ENCODE measurements at places on chromosomes 1 and 21.

GRCh38 chr1:23936481-23937176 lies 23.0 kb upstream of the PNRC2 start:
- no peak for DNase-seq

- no peak for DNase-seq
Observed at GRCh38 chr1:24990779-24991641, 60.9 kb upstream of the RUNX3 start.

DNA sequence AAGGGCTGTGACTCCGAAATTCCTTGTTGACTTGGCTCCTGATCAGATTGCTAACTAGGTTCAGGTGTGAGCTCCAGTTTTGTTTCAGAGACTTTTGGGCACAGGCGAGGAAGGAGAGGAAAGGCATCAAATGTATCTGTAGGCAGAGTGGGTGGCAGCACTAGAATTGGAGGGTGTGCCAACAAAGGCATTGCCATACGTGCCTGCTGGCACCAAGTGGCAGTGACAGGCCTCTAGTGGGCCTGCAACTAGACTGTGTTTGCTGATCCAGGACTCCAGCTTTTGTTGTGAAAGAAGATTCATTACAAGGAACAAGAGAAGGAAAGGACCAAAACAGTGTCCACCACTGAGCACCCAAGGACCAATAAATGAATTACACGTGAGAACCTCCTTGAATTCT lies 79.5 kb downstream of the TM2D1 start:
- no peak for DNase-seq

- no peak for DNase-seq
Observed at GRCh38 chr1:28273216-28273860, 14.0 kb downstream of the SESN2 start.

GRCh38 chr1:79988401-79988800 lies 981.9 kb upstream of the ADGRL4 start:
- no peak for DNase-seq

- DNase-seq = peak; percentile 56
Observed at GRCh38 chr1:158095737-158096335, 84.9 kb upstream of the CD1D start.

DNA sequence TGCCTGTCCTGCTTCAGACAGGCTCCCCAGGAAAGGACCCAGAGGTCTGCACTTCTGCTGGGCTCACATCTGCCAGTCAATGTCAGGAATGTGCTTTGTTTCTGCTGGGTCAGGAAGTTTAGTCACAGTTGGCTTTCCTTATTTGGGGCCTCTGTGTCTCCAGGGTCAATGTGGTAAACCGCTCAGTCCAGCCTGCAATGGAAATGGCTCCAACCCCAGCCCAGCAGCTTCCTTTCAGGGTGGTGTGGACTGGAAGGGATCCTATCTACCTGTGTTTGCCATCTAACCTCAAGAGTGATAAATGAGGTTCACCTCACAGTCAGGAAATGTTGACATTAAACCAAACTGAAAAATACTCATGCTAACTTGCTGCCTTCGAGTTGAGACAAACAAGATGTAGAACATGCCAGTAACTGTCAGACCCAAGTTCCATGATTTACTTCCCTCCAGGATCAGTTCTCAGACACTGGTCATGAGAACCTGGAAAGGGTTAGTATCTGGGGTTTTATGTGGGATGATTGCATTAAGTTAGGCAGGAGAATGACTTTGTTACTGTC lies 20.3 kb downstream of the ENO1 start:
- no peak for DNase-seq

GRCh38 chr1:223271085-223271781 lies 92.7 kb downstream of the SUSD4 start:
- DNase-seq = no peak

DNA sequence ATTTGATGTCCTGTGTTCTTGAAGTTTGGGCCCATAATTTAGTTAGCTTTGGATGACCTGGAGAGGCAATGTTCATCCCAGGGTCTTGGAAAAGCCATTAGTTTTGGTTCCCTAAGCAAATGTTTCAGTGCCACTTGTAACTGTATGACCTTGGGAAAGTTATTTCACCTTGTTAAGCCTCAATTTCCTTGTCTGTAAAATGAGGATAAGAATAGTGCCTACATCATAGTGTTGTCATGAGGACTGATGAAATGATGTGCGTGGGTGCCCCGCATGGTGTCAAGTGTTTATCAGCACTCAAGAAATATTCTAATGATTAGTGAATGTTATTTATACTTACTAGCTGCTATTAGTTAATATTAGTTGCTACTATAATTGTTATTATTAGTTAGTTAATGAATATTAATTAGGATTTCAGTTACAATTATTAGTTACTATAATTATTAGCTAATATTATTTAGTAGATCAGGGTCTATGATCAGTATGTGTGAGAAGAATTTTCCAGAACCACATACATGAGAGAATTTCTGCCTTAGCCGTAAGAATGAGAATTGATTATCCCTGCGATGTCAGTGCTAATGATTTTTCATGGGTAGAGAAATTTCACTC lies 1.9 kb downstream of the SH3BGR start:
- no peak for DNase-seq

DNA sequence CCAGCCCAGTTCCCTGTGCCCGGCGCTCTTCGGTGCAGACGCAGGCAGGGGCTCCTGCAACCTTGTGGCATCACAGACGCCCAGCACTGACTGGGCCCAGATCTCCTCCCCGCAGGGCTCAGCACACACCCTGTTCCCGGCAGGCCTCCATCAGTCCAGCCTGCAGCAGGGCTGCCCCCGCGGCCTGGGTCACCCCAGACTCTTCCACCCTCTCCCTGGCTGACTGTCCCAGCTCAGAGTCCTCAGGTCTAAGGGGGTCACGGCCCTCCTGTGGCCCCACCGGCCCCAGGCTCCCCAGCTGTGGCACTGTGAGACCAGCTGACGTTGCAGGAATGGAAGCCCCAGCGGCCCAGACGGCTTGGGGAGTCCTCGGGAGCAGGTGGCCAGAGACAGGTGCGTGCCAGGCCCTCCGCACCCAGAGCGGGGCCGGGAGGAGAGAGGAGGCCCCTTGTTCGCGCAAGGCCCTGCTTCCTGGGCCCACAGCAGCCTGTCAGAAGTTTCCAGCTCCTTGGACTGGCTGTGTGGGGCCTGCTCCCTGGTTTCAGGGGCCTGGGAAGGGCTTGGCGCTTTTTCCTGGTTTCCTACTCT lies 4.2 kb downstream of the B3GALT6 start:
- DNase-seq = no peak

- DNase-seq = no peak
Observed at GRCh38 chr1:53899206-53899628, 5.2 kb downstream of the DIO1 start.

- DNase-seq = no peak
Observed at GRCh38 chr1:156077430-156077760, 4.9 kb downstream of the MEX3A start.

GRCh38 chr21:34029743-34030528 lies 43.4 kb upstream of the MRPS6 start:
- peak; percentile 84 for DNase-seq

- no peak for DNase-seq
Observed at GRCh38 chr1:59978511-59978910, 51.9 kb upstream of the CYP2J2 start.

All from MCF 10A (cell line).